Activated CD4-positive, alpha-beta T cell treated with anti-CD3 and anti-CD28 coated beads, Interleukin-2, amount 50 U/mL, for 24 hours (primary cell): ENCODE measurements at places on chromosomes 3 and 15.

- DNase-seq: no peak
Observed at GRCh38 chr3:9769426-9770275, at the start of gene CAMK1. TSS of gene CAMK1 (minus strand) at chr3:9769947. CDS start at chr3:9767749, 2,198 bp downstream.

DNA sequence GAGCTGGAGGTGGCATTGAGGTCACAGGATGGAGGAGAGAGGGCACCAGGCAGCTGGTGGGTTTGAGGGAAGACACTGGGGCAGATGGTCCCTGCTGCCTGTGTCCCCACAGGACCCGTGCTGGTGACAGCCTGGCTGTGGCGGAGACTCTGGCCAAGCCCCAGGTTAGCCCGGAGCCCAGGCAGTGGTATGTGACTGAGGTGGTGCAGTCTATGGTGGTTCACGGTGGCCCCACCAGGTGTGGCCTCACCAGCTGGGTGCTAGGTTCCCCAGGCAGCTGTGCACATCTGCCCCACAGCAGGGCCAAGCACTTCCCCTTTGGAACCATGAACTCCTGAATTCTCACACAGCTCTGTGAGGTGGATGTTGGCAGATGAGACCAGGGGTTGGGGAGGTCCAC is 15.4 kb downstream of the PLXNA1 start:
- no peak for DNase-seq

- no peak for DNase-seq
Observed at GRCh38 chr3:12724794-12725193, 34.3 kb downstream of the TMEM40 start.

DNA sequence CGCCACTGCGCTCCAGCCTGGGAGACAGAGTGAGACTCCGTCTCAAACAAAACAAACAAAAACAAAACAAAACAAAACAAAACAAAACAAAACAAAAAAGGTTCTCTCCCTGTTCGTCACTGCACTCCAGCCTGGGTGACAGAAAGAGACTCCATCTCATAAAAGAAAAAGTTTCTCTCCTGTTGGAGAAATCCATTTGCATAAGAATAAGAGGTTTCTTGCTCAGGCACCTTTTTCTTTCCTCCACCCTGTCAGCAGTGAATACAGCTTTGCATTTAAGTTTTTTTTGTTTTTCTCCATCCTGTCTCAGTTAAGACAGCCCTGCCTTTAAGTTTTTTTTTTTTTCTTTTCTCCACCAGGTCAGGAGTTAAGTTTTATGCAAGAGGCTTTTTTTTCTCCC is 109.5 kb downstream of the DPH6 start:
- DNase-seq: no peak

DNA sequence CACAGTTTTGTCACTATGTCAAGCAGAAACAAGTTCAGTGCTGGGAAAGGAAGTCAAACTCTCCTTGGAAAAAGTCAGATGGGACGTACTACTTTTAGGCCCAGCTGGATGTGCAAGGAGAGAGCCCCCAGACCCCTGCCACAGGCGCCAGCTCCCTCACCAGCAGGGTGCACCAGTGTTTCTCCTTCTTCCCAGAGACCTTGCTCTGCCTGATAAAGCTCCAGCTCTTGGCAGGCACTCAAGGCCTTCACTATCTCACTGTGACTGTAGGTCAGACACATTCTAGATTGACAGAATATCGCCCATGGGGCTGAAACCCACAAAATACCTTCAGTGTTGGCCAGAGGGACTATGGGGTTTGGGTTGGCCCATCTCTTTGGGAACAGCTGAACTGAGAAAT is 54.8 kb upstream of the CHRNB4 start:
- DNase-seq: no peak

DNA sequence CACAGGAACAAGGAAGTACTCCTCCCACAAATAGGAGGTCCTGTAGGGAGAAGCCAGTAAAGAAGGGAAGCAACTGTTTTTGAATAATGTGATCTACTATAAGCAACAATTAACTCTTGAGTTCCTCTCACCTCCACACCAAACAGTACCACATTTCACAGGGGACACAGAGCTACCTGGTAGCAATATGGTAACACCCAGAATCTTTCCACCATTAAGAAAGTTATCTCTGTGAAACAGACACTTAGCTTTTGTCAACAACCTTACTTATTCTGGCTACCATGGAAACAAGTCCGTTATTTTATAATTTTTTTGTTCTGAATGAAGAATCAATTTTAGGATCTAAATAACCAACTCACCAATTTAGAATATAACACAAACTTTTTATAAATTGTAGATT is 49.5 kb downstream of the TBL1XR1 start:
- DNase-seq: no peak

DNA sequence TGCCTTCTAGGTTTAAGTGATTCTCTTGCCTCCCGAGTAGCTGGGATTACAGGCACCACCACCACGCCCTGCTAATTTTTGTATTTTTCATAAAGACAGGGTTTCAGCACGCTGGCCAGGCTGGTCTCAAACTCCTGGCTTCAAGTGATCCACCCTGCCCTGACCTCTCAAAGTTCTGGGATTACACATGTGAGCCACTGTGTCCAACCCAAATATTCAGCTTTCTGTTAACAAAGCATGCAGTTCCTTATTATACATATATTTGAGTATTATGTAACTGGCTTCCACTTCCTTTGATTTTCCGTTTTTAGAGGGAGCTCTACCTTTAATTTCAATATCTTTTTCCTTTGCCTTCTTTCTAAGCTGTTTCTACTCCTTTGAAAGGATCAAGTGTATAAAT is 26.1 kb downstream of the TSC22D2 start:
- no peak for DNase-seq

DNA sequence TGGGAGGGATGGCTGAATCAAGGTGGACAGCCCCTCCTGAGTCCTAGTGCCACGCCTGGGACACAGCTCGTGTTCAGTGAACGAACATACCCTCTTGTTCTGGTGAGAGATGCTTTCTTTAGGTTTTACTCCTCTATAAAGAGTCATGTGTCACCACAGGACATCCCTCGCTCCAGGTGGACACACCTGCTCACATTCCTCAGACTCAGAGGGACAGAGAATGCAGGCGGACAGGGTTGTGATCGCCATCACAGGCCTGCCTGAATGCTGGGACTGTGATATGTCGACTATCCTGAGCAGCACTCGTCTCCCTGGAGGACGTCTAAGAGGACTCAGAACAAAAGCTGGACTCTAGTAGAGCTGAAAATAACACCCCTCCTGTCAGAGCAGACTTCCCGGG is 96.4 kb upstream of the SNRPA1 start:
- no peak for DNase-seq

- peak; percentile 23 for DNase-seq
Observed at GRCh38 chr3:38454884-38455638, 1.4 kb downstream of the ACVR2B start.

DNA sequence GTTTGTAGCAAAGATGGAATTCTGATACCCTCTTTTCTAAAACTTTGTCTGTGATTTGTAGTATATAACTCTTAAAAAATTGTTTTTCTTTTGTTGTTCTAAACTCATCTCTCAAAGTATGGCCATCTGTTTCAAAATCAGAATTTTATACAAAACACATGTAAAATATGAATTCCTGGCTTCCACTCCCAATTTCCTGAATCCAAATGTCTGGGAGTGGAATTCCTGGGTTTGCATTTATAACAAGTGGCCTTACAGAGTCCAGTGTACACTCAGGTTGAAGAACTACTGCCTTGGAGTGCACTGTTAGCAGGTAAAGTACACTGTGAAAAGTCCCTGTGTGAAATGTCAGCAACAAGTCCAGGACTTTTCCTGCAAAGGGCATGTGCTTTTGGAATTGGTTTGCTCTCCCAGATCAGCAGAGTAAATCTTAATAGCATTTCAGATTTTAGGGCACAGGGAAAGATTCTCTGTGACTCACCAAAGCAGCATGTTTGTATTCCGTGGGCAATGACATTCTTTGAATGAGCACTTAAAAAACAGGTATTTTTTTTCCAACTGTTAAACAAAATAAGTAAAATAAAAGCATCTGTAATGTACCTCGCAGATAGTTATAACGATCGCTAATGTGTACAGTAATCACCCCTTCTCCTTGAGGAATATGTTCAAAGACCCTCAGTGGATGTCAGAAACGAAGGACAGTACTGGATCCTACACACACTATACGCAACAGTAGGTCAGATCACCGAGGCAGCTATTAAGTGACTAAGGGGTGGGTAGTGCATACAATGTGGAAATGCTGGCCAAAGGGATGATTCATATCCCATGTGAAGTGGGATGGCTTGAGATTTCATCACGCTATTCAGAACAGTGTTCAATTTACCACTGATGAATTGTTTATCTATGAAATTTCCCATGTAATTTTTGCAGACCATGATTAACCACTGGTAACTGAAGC is 2.0 kb upstream of the CLDN16 start:
- DNase-seq: no peak

GRCh38 chr15:29050870-29051269 is 165.1 kb downstream of the APBA2 start:
- DNase-seq: no peak

GRCh38 chr3:106059953-106060517 is 191.2 kb upstream of the CBLB start:
- no peak for DNase-seq

- no peak for DNase-seq
Observed at GRCh38 chr15:94456226-94456625, 224.9 kb downstream of the MCTP2 start.

DNA sequence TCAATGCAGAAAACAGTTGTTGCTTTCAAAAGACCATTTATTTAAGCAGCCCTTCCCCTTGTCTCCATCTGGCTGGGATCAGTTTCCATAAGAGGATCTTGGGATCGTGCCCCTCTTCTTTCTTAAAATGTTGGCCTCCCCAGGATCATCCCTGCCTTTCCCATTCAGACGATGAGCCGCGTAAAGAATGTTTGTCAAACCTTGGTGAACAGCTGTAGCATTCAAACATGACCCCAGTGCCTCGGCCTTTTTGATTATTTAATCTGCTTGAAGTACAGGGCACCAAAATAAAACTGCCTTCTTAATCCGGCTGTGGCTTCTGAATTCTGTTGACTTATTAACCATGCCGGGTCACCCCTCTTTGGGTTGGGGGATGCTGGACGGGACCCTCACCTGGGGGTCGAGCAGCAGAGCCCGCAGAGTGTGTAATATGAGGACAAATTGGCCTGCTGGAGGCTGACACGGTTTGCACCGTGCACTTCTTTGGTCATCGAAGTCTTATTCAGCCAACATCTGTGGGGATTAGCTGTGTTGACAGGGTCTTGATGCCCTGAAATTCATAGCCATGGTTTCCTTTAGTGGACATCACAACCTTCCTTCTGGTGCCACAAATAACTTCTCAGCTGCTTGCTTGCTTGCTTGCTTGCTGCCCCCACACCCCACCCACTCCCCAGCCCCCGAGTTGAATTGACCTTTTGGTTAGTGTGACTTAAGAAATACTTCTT is at the start of gene LRTM1:
Gene LRTM1 (minus strand): TSS at position 14 of the 725 bp plus-strand sequence. CDS start 148 bp downstream, outside the sequence.
- no peak for DNase-seq

- DNase-seq: peak; percentile 32
Observed at GRCh38 chr15:63473999-63474809, 30.2 kb upstream of the USP3 start.

- no peak for DNase-seq
Observed at GRCh38 chr3:150022381-150023238, 51.9 kb upstream of the PFN2 start.

DNA sequence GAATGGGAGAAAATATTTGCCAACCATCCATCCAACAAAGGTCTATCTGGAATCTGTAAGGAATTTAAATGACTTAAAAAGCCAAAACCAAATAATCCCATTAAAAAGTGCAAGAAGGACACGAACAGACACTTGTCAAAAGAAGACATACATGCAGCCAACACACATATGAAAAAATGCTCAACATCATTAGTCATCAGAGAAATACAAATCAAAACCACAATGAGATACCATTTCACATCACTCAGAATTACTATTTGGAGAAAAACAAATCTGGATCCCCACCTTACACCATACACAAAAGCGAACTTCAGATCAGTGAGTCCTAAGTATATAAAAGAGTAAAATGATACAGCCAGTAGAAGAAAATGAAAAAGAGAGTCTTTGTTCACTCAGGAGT is 58.6 kb upstream of the MNS1 start:
- DNase-seq: no peak

GRCh38 chr3:81242871-81243270 is 518.6 kb downstream of the GBE1 start:
- no peak for DNase-seq

GRCh38 chr3:141992512-141992911 is 116.1 kb downstream of the ATP1B3 start:
- DNase-seq: no peak

DNA sequence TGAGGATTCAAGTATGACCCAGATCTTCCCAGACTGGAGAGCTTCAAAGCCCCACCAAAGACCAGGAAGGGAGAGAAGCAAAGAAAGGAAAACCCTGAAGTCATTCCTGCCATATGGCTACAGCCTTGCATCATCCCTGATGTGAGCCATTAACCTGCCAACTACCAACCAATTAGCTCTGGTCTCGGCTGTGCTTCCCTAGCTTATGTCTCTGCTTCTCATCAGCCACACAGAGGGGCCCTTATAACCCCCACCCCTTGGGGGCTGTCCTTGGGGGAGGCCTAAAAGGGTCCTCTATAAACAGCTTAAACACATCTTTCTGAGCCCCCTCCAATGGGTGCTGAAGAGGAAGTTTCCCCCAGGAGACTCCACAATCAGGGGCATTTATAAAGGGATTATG is 52.8 kb downstream of the NOX5 start:
- DNase-seq: no peak

DNA sequence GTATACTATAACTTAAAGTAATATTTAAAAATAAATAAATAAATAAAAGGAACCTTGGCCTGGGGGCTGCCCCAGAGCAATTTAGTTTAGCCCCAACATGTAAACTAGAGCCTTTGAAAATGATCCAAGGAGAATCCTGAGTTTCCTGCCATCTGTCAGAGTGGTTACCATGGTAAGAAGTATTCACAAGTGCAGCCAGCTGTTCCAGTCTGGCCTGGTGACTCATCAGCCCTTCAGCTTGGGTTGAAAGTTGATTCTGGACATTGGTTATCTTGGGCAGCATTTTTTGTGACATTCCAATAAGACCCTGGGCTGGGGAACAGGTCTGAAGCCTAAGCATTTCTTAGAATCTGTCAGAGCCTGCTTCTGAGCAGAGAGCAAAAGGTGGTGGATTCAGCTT is 72.7 kb upstream of the LRTM1 start:
- DNase-seq: no peak

DNA sequence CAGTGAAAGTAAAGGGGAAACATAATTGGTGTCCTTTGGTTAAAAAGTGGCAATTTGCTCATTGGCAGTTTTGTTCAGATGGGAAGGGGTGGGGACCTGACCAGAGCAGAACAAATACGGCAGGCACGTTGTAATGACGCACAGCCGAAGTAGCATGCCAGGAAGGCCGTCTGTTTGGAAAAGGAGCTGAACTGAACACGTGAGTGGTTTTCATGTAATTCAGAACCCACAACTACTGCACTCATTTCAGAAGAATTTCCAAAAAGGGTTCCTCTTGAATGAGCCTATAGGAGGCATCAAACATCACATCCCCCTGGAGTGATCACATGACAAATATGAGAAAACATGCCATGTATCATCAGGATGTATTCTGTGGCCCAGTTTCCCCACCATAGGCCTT is 42.9 kb upstream of the LMCD1 start:
- no peak for DNase-seq

GRCh38 chr3:164360078-164360578 is 718.2 kb downstream of the SI start:
- DNase-seq: no peak
